Subcutaneous preadipocyte (primary cell): ENCODE measurements at places on chromosomes 7 and 10. TPM values are rescaled to one million over a fixed set of nuclear protein-coding genes. Genes with fewer than 3 reads are reported as not detected.

Gene GSAP
- total RNA-seq, result 2.3 and 5.1 TPM in 2 replicates

Gene AGMO
- total RNA-seq, result 1.4 and 1.8 TPM in 2 replicates

Gene CDK14
- 30.5 and 42.8 TPM in 2 replicates for total RNA-seq

Gene ELFN1
- total RNA-seq, result 3.7 and 4.3 TPM in 2 replicates
